ENCODE measurements at places on chromosomes 1 and 21. TPM values are rescaled to one million over a fixed set of nuclear protein-coding genes. Genes with fewer than 3 reads are reported as not detected.

Gene MARK1
- 13.6 TPM for polyA plus RNA-seq

Gene MATN1
- polyA plus RNA-seq: 0.13 TPM

- DNase-seq: no peak
Measured at GRCh38 chr21:42258885-42259407, 40.0 kb downstream of the ABCG1 start.

GRCh38 chr1:41647221-41648135 lies 163.0 kb upstream of the EDN2 start:
- DNase-seq: no peak

GRCh38 chr1:44453798-44454349 lies 48.8 kb downstream of the RNF220 start:
- no peak for DNase-seq

GRCh38 chr1:160492617-160493016 lies 30.4 kb downstream of the SLAMF6 start:
- no peak for DNase-seq

- no peak for DNase-seq
Measured at GRCh38 chr1:109476825-109477224, 6.9 kb upstream of the ATXN7L2 start.

- peak; percentile 2 for DNase-seq
Measured at GRCh38 chr1:52296345-52296744, 69.7 kb downstream of the CC2D1B start.

DNA sequence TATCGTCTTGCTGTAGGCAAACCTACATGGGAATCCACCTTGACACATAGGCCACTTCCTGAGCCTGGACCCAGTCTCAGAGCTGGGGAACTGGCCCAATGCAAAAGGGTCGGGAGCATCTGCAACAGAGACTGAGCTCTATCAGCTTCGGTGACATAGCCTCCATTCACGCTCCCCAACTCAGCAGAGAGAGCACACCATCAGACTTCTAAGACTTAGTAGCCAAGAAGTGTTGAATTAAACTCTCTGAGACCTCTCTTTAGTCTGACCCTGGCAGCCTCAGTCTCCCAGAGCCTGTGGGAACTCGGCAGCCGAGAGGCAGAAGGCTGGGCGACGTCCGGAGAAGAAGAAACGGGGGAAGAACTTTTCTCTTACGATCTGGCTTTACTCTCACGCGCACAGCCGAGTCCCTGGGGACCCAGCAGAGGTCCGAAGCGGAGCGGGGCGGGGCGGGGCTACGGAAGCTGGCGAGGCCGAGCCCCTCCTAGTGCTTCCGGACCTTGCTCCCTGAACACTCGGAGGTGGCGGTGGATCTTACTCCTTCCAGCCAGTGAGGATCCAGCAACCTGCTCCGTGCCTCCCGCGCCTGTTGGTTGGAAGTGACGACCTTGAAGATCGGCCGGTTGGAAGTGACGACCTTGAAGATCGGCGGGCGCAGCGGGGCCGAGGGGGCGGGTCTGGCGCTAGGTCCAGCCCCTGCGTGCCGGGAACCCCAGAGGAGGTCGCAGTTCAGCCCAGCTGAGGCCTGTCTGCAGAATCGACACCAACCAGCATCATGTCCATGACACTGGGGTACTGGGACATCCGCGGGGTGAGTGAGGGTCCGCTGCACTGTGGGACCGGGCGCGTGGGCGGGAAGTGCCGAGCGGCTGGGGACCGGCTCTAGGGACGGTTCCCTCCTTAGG lies at the start of gene GSTM4:
TSS of gene GSTM4 (plus strand) at position 485 of the 905 bp plus-strand sequence. CDS start at position 776, 291 bp downstream.
- DNase-seq: peak; percentile 66

GRCh38 chr1:182257369-182258063 lies 134.1 kb downstream of the GLUL start:
- DNase-seq: no peak
